Activated CD8-positive, alpha-beta T cell treated with anti-CD3 and anti-CD28 coated beads, Interleukin-2, amount 10 ng/mL, durations not matched to agents 7 days and 5 days (primary cell): ENCODE measurements at places on chromosomes 6 and 20. TPM values are rescaled to one million over a fixed set of nuclear protein-coding genes. Genes with fewer than 3 reads are reported as not detected.

COL19A1 gene
- total RNA-seq: not detected

PTCRA gene
- total RNA-seq: not detected

SS18L1 gene
- total RNA-seq: 15.9 TPM

RAET1G gene
- total RNA-seq: not detected

ADGB gene
- total RNA-seq: not detected

TOX2 gene
- 0.61 TPM for total RNA-seq

DNA sequence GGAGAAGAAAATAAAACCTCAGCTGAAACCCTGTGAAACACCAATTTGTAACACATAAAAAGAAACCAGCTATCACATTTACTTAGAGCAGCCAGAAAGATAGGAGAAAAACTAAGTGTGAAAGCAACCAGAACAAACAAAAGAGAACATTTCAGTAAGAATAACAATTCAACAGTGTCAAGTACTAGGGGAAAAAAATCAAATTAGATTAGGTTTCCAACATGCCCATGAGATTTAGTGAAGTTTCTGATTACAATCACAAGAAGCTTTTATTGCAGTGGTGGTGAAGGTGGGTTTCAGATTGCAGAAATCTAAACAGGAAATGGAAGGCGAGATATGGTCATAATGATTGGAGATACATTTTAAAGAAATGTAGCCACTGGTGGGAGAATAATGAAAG is 22.1 kb upstream of the TRDN start:
- no peak for DNase-seq
- H3K4me1 ChIP-seq: no peaks in the 10 kb centered on the region
- H3K4me3 ChIP-seq: no peak overlapping the region
- H3K27me3 ChIP-seq: no peaks in the 10 kb centered on the region

GRCh38 chr20:40606660-40607059 is 82.4 kb downstream of the MAFB start:
- no peak overlapping the region for H3K4me3 ChIP-seq
- H3K4me1 ChIP-seq: no peaks in the 10 kb centered on the region
- H3K36me3 ChIP-seq: no peaks in the 10 kb centered on the region
- no peak overlapping the region for H3K27ac ChIP-seq

- peaks cover 11% of the 10 kb centered on the region for H3K27me3 ChIP-seq
- DNase-seq: peak; percentile 67
- peak overlapping the region; percentile 80 for H3K27ac ChIP-seq
- no peaks in the 10 kb centered on the region for H3K36me3 ChIP-seq
- H3K4me3 ChIP-seq: peak overlapping the region; percentile 57
Measured at GRCh38 chr6:7087491-7087979, 20.2 kb upstream of the RREB1 start.

DNA sequence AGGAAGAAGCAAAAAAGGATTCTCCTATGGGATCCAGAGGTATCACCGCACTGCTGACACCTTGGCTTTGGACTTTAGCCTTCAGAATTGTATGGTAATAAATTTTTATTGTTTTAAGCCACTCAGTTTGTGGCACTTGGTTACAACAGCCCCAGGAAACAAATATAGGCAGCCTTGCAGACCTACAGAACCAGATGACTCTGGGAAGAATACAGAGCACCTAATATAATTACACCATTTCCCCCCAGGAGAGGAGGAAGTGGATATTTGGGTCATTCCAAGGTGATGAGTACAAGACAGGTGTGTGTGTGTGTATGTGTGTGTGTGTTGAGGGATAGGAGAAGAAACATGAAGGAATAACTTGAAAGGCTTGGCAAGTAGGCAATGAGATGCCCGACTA is 84.2 kb upstream of the ENPP5 start:
- no peaks in the 10 kb centered on the region for H3K36me3 ChIP-seq
- H3K4me1 ChIP-seq: no peaks in the 10 kb centered on the region
- no peak overlapping the region for H3K4me3 ChIP-seq
- no peak overlapping the region for H3K27ac ChIP-seq
- no peaks in the 10 kb centered on the region for H3K27me3 ChIP-seq

DNA sequence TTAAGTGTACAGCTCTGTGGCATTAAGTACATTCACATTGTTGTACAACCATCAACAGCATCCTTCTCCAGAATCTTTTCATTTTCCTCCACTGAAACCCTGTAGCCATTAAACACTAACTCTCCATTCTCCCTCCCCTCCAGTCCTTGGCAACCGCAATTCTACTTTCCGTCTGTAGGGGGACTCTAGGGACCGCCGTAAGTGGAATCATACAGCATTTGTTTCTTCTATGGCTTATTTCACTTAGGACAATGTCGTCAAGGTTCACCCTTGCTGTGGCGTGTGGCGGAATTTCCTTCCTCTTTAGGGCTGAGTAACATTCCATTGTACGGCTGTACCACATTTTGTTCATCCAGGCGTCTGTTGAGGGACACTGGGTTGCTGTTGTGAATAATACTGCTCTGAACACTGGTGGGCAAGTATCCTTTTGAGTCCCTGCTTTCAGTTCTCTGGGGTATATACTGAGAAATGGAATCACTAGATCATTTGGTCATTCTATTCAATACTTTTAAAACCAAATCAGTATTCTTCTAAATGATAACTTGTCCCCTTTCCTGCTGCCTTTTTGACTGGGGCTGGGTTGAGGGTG is 50.7 kb downstream of the PPP1R3G start:
- no peaks in the 10 kb centered on the region for H3K27me3 ChIP-seq
- H3K4me3 ChIP-seq: no peak overlapping the region
- H3K36me3 ChIP-seq: no peaks in the 10 kb centered on the region

GRCh38 chr6:31528307-31528777 is 420 bp upstream of the MCCD1 start:
- H3K27me3 ChIP-seq: no peaks in the 10 kb centered on the region
- DNase-seq: no peak
- H3K27ac ChIP-seq: no peak overlapping the region

GRCh38 chr6:41200296-41200900 is 551 bp downstream of the TREML2 start:
- no peaks in the 10 kb centered on the region for H3K27me3 ChIP-seq
- H3K4me3 ChIP-seq: peak overlapping the region; percentile 74
- peaks cover 39% of the 10 kb centered on the region for H3K36me3 ChIP-seq
- peaks cover 68% of the 10 kb centered on the region for H3K4me1 ChIP-seq
- peak overlapping the region; percentile 98 for H3K27ac ChIP-seq

DNA sequence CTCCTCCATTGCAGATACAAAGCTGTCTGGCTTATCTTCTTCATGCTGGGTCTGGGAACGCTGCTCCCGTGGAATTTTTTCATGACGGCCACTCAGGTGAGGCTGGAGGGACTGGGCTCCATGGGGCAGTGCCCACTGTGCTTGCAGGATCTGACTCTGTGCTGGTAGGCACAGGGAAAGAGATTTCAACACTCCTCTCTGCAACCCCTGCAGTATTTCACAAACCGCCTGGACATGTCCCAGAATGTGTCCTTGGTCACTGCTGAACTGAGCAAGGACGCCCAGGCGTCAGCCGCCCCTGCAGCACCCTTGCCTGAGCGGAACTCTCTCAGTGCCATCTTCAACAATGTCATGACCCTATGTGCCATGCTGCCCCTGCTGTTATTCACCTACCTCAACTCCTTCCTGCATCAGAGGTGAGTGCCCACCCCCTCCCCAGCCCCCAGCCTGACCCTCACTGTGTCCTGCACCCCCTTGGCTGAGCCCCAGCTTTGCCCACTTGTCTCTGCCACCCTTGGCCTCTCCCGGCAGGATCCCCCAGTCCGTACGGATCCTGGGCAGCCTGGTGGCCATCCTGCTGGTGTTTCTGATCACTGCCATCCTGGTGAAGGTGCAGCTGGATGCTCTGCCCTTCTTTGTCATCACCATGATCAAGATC is 6.1 kb downstream of the SLC29A1 start:
- peaks cover 33% of the 10 kb centered on the region for H3K4me1 ChIP-seq
- no peaks in the 10 kb centered on the region for H3K27me3 ChIP-seq
- peaks cover 20% of the 10 kb centered on the region for H3K36me3 ChIP-seq
- no peak overlapping the region for H3K4me3 ChIP-seq

GRCh38 chr20:44734938-44735337 is 10.7 kb upstream of the KCNK15 start:
- H3K27me3 ChIP-seq: no peaks in the 10 kb centered on the region
- no peak for DNase-seq
- no peak overlapping the region for H3K4me3 ChIP-seq
- peaks cover 22% of the 10 kb centered on the region for H3K4me1 ChIP-seq

- DNase-seq: no peak
- H3K36me3 ChIP-seq: peaks cover 8% of the 10 kb centered on the region
- no peaks in the 10 kb centered on the region for H3K27me3 ChIP-seq
- H3K4me3 ChIP-seq: no peak overlapping the region
- H3K27ac ChIP-seq: no peak overlapping the region
- peaks cover 18% of the 10 kb centered on the region for H3K4me1 ChIP-seq
Measured at GRCh38 chr6:454148-454991, 62.8 kb downstream of the IRF4 start.

GRCh38 chr20:62641321-62642050 is 817 bp upstream of the SLCO4A1 start:
- peak; percentile 47 for DNase-seq
- peak overlapping the region; percentile 69 for H3K27ac ChIP-seq
- peak overlapping the region; percentile 88 for H3K4me3 ChIP-seq
- H3K4me1 ChIP-seq: peaks cover 48% of the 10 kb centered on the region
